ENCODE measurements at places on chromosomes 2 and 18. TPM values are rescaled to one million over a fixed set of nuclear protein-coding genes. Genes with fewer than 3 reads are reported as not detected.

Gene TCF7L1
- total RNA-seq, result 4.3 TPM

GRCh38 chr2:230783101-230783500 is 70.5 kb downstream of the CAB39 start:
- no peak for DNase-seq

GRCh38 chr2:195318440-195319111 is 338.4 kb upstream of the SLC39A10 start:
- peak; percentile 52 for DNase-seq

GRCh38 chr18:13392029-13392750 is 173.6 kb downstream of the LDLRAD4 start:
- DNase-seq, result no peak

DNA sequence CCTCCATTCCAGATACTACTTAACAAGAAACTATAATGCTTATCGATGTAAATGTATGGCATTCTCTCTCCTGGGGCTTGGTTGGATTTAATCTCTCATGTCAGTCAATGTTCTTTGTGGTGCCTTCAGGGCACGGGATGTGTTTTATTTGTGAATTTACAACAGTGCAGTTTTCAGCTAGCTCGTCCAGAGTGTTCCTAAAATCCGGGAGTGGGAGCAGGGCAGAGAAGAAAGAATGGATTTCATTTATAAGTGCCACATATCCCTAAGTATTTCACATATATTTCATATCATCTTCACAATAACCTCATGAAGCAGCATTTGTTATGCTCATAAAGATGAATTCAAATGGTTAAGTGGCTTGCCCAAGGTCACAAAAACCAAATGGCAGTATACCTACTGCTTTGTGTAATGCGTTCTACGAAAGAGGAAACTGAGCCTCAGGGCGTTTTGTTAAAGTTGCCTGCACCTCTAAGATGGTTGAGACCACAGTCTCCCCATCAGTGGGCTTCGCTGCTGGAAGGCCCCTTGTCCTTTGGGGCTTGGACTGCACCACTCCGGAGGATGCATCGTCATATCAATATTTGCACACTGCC is 134.7 kb upstream of the MGAT5 start:
- DNase-seq, result no peak

GRCh38 chr2:177281400-177282180 is 17.1 kb upstream of the NFE2L2 start:
- DNase-seq, result no peak
